ENCODE measurements at places on chromosomes 5 and 9.

DNA sequence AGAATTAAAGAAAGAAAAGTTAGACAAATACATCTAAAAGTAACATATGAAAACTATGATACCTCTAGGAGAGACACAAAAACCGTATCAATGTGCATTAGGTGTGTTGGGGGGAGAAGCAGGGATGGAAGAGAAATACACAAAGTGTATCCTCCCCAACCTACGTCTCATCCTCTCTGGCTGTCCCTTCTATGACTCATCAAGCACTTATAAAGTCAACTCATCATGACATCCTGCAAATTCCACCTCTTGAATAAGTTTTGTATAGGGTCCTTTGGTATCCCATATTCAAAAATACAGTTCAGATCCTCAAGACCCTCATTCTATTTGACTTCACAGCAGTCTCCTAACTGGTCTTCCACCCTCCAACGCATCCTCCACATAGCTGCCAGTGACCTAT, 917.6 kb upstream of the DMAC1 start:
- DNase-seq, result peak; percentile 9

GRCh38 chr9:117233016-117233415, 181.8 kb downstream of the ASTN2 start:
- no peak for DNase-seq

DNA sequence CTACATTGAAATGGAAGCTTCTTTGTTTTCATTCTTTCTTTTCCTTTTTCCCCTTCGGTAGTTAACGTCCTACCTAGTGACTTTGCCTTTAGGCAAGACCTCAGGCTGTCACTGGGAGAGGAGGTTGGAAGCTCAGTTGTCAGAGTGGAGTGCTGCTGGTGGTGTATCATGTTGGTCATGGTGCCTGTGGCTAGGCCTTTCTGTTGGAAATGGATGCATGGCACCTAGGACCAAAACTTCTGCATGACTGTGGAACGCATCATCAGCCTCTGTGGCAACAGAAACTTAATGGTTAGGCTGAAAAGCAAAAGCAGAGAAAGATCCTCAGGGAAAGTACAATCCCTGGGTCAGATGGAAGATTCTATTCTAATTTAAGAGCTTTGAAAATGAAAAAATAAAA, 57.9 kb downstream of the OSTF1 start:
- DNase-seq, result peak; percentile 36

DNA sequence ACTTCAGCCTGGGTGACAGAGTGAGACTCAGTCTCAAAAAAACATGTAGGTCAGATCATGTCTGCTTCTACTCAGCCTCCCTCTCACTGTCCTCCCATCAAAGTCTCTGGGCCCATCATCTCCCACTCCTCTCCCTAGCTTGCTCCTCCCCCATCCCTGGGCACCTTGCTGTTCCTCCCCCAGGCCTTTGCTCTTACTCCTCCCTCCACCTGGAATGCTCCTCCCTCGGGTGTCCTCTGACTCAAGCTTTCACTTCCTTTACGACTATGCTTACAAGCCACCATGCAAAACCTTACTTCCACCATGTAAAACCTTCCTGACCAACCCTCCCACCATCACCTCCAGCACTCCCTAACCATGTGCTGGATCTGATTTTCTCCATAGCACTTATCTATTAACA, 51.5 kb downstream of the MTMR12 start:
- no peak for DNase-seq

GRCh38 chr5:138559937-138560336, 15.3 kb downstream of the HSPA9 start:
- no peak for DNase-seq

GRCh38 chr9:101791938-101792337, 53.5 kb upstream of the GRIN3A start:
- peak; percentile 2 for DNase-seq

GRCh38 chr5:160071916-160072315, 47.3 kb downstream of the PWWP2A start:
- DNase-seq, result no peak

GRCh38 chr9:134344068-134344799, 18.0 kb downstream of the RXRA start:
- no peak for DNase-seq

GRCh38 chr5:36642089-36642488, 35.7 kb downstream of the SLC1A3 start:
- DNase-seq, result no peak

GRCh38 chr9:84387821-84388220, 47.3 kb upstream of the SLC28A3 start:
- no peak for DNase-seq

DNA sequence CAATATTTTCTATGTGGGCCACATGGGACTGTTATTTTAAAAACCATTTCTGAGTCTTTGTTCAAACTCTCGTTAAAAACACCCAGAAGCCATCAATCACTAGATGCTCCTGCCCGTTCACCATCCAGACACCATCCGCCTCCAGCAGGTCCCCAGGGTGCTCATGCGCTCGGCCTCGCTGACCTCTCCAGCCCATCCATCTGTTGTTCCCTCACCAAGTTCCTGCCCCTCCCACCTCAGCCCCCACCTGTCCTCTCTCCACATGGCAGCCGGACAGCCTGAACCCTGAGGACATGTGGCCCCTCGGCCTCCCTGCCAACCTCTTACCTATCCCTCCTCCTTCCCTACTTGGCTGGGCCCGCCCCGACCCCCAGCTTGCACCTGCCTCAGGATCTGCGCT, 31.6 kb downstream of the NSUN2 start:
- DNase-seq, result no peak

DNA sequence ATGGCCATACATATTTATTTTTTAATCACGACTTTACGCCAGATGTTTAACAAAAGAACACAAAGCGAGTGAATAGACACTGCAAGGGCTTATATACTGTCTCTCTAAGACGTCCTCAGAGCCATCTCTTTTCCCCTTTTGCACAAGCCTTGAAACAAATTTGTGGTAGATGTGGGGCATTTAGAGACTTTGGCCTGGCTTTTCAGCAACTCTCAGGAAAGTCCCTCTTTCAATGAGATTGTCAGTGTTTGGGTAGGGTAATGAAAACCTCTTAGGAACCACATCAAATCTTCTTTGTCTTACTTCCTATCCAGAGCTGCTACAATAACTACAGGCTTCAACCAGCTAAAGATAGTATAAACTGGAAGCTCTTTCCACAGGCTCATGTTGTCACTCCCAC, 380.0 kb downstream of the ANXA1 start:
- DNase-seq, result no peak

DNA sequence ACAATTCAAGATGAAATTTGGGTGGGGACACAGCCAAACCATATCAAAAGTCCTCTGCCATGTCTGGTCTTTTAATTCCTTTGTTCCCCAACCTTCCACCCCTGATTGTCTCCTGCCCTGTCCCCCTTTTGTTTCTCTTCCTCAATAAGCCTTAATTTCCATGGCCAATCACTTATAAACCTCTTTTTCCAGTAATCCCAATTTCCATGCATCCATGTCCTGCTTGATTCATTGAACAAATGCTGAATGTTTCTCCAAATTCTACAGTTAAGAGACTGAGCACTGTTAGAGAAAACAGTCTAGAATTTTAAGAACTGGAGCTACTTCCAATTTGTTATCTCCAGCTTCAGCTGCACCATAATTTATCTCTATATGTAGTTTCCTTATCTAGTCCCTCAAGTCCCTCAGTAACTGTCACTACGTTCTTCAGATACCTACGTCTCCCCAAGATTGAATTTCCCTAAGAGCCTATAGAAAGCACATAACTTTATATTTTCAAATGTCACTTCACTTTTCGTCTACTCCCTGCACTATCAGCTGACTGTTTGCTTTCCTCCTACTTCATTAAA, 34.2 kb downstream of the TARS1 start:
- no peak for DNase-seq

- no peak for DNase-seq
Measured at GRCh38 chr9:33742519-33742918, 52.8 kb upstream of the PRSS3 start.

GRCh38 chr5:179240561-179240960, 104.7 kb downstream of the ADAMTS2 start:
- DNase-seq, result no peak

DNA sequence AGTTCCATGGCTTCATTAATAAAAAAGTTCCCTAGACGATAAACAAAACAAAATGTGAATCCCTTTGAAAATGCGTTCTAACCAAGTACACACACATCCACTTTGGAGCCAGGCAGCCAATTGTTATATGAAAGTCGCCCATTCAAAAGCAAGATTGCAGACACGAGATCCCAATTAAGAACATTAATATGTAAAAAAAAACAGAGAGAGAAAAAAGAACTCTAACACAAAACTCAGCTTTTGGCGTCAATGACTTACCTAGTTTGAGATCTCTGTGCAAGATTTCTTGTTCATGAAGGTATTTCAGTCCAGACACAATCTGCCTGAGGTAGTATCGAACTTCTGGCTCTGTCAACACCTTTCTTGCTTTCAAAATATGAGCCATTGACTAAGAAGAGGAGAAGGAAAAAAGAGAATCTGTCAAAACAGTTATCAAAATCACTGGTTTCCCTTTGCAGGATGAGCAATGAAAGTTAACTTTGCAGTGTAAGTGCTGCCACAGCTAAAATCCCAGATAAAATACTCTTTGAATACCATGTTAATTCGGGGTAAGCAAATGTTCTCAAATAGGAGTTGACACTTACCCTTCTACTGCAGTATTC, 1.6 kb downstream of the PLK2 start:
- no peak for DNase-seq

GRCh38 chr5:103801681-103802080, 239.1 kb upstream of the NUDT12 start:
- DNase-seq, result peak; percentile 84

DNA sequence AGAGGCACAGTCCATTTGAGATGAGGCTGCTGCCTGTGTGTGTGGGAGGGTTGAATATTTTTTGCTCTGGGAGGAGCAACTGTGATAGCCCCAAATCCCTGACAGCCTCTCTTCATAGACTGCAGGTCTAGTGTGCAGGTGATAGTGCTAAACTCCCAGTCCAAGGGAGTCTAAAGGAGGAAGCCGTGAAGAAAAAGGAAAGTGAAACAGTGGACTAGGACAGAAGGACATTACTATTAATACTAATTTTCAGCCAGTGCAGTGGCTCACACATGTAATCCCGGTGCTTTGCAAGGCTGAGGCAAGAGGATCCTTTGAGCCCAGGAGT, 295.0 kb downstream of the PDE4D start:
- no peak for DNase-seq

- DNase-seq, result no peak
Measured at GRCh38 chr5:50967009-50967562, 300.6 kb downstream of the PARP8 start.

DNA sequence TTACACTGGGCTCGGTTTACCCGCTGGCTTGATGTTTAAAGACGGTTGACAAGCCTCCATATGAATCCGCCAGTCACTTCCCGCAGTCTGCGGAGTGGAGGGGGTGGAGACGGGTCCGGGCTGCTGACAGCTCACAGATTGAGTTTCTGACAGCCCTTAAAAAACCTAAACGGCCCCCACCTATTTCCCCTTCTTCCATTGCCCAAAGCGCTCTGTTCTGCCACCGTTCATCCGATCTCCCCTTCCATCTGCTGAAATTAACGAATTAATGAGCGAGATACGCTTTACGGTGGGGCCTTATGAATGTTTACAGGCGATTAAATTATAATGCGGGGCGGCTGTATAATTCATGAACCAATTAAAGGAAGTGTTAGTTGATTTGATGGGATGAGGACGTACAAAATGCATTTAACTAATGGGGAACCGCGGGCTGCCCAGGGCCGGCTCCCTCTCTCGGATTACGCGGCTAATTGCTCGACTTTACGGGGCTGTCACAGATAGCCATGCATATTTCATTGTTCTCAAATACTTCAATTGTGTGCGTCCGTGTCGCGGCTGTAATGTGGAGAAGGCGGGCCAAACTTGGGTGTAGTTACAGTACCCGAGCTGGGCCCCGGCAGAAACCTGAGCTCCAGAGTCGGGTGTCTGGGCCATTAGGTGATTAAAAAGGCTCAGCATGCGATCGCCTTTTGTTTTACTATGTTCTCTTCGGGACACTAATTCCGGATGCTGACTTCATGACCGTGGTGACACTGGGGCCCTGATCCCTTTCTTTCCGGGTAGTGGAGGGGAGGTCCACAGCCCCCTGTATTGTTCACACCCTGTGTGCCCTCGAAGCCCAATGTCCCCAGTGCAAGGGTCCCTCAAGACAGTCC, 74.9 kb downstream of the GTF3C4 start:
- DNase-seq, result no peak

- no peak for DNase-seq
Measured at GRCh38 chr9:133659516-133659915, 23.4 kb downstream of the DBH start.

GRCh38 chr9:8365029-8365428, 565.5 kb upstream of the DMAC1 start:
- DNase-seq, result peak; percentile 89

- DNase-seq, result no peak
Measured at GRCh38 chr9:79120533-79120932, 451.2 kb upstream of the TLE4 start.

DNA sequence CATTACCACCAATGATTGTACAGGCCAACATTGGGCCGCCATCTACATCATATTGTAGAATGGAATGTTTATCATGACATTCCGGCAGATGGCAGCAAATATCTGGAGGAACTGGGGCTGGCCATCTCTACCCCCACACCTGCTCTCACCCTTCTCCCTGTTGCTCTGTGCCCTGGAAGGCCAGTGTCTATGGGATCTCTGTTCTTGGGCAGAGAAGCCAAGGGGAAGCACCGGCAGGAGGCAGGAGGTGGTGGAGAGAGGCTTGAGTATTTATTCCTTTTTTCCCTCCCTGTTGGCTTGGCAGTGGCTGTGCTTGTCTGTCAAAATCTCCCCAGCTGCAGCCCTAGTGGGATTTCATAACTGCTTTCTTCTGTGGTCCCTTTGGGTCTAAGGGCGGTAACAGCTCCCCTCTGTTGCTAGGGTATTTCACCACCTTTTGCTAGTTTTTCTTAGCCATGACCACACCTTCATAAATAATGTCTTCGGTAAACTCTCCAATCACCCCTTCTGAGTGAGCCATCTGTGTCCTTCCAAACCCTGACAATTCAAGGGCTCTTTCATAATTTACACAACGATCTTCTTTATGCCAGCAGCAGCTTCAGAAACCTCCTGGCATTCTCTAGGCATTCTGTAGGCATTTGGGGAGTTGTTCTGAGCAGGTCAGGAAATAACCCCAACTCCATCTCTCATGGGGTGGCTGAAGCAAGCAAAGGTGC, 225.8 kb downstream of the MELK start:
- DNase-seq, result no peak

DNA sequence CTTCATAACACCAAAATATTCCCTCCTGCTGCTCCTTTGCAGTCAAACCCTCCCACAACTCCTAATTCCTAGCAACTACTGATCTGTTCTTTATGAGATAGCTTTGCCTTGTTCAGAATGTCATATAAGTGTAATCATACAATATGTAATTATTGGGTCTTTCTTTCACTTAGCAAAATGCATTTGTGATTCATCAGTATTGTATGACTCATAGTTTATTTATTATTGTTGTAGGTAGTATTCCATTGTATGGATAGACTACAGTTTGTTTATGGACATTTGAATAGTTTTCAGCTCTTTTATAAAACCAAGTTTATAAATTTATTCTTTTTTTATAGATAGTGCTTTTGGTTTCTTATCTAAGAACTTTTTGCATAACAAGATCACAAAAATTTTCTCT, 468.2 kb upstream of the KIF2A start:
- no peak for DNase-seq

GRCh38 chr5:4544049-4544670, 596.0 kb upstream of the ADAMTS16 start:
- no peak for DNase-seq

- no peak for DNase-seq
Measured at GRCh38 chr9:109319626-109320241, 1.1 kb downstream of the EPB41L4B start.

- DNase-seq, result peak; percentile 72
Measured at GRCh38 chr5:1521671-1522600, 1.8 kb downstream of the LPCAT1 start.

GRCh38 chr9:109272745-109273144, 48.1 kb downstream of the EPB41L4B start:
- DNase-seq, result peak; percentile 49
